GM18507 (cell line): ENCODE measurements at places on chromosomes 2 and 18.

- no peak for DNase-seq
Observed at GRCh38 chr2:58574873-58575272, 333.7 kb upstream of the FANCL start.

DNA sequence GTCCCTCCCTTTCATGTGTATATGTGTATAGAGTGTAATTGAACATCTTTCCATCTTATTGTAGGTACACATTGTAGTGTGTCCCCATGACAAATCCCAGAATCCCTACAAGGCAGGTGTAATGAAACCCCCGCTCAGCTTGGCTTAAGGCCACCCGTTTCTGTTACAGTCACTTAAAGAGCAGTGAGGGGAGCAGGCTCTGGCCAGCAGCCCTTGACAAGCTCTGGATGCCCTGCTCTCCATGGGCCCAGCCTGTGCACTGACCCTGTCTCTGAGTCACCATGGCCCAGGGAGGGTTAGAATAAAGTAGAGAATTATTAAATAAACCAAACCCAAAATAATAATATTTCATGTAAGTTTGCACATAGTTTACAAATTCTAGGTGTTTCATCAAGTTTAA, 17.2 kb upstream of the MAL start:
- no peak for DNase-seq

DNA sequence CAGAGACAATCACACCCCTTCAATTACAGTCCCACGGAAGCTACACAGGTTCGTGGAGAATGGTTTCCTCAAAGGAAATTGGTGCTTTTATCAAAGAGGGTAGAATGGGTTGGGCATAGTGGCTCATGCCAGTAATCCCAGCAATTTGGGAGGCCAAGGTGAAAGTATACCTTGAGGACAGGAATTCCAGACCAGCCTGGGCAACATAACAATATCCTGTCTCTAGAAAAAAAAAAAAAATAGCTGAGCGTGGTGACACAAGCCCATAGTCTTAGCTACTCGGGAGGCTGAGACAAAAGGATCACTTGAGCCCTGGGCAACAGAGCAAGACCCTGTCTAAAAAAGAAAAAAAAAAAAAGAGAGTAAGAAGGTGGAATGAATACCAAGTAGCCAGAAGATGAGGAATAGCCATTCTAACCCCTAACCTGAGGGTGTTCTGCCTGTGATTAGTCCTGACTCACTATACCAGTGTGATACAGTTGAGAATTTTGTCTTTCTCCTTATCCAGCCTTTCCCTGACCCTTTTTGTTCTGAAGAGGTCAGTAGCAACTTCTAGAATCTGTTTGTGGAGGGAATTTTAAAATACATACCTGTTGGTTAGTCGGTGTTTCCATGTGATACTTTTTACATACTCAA, 283.2 kb downstream of the MREG start:
- no peak for DNase-seq

GRCh38 chr2:217407362-217407761, 547.5 kb upstream of the TNP1 start:
- DNase-seq: no peak

DNA sequence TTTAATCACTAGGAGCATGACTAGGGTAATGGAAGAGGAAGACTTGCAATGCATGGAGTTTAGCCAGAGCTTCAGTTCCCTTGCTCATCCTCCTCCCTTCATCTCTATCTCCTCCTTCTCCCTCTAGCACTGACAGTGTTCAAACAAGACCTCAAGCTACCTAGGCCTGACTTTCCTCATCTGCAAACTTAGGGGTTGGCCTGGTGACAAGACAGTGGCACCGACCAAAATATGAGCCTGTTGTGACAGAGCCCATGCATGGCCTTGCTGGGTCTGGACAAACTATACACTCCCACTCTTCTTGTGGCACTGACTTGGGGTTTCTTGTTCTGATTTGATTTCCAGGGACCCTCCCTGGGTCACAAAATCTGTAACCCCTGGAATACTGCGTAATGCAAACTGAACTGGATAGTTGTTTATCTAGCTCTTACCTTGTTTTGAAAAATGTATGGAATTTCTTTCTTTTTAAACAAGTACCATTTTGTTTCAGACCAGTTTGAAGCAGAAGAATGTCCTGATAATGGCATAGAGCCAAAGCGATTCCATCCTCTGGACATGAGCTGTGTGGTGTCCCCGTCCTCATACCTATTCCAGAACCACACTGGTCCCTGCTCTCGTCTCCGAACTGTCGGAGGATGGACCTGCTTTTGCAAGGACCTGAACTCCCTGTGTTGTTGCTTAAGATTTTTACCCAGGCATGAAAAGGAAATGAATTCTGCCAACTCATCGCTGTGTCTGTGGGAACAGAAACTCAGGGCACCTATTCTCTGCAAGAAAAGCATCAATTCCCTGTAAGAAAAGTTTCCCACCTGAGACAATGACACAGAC, 33.4 kb upstream of the PPP4R1 start:
- no peak for DNase-seq

DNA sequence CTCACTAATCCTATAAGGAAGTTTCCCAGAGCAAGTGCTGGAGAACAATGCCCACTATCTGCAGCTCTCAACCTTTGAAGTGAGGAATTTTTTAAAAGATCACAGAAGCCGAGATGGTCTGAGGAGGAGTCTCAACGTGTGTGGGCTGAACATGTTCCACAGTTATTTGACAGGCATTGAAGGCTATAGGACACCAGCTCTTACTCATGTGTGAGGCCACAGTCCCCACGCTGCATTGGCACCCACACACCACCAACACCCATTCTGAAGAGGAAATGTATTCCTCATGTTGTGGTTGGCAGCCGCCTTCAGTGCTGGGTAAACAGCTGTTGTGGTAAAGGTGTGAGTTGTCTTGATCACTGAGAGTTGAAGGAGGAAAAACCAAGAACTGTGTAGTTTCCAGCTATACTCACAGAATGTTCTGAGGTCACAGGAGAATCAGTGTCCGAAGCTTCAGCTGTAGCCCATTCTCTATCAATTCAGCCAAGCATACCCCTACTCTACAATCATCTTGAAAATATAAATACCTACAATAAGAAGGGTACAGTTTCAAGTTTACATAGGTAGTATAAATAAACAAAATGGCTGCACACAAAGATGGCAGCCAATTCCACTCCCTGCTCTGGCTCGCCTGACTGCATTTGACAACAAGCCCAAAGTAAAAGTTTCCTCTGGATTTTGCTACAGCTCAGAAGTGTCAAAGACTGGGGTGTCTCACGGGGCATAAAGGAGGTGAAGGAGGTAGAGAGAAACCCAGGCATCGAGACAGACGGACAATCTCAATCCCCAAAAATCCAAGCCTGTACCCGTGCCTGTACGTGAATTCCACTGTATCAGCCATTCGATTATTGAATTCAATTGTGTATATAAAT, 12.1 kb downstream of the CD226 start:
- DNase-seq: no peak

DNA sequence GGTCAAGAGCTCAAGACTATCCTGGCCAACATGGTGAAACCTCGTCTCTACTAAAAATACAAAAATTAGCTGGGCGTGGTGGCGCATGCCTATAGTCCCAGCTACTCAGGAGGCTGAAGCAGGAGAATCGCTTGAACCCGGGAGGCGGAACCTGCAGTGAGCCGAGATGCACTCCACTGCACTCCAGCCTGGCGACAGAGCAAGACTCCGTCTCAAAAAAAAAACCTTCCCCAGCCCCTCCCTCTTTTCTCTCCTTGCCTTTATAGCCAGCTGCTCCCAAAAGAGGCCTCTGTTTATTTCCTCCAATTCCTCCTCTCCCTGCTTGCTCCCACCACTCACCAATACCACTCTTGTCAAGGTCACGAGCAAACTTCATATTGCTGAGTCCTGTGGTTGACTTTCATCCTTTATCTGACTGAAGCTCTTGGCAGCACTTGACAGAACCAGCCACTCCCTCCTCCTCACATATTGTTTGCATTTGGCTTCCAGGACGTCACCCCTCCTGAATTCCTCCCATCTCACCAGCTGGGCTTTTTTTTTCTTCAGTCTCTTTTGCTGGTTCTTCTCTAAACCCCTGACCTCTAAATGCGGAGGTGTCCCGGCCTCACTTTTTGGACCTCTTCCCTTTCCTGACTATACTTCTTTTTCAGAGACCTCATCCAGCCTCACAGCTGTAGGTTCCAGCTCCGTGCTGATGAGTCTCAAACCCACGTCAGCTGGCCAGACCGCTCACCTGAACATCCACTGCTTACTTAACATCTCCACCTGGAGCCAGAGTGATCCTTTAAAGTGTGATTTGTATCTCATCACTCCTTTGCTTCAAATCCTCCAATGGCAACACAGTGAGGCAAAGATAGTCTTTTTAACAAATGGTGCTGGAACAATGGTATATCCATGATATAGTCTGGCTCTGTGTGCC, 84.6 kb upstream of the CAB39 start:
- no peak for DNase-seq

- no peak for DNase-seq
Observed at GRCh38 chr2:173898178-173898668, 67.0 kb downstream of the SP3 start.

DNA sequence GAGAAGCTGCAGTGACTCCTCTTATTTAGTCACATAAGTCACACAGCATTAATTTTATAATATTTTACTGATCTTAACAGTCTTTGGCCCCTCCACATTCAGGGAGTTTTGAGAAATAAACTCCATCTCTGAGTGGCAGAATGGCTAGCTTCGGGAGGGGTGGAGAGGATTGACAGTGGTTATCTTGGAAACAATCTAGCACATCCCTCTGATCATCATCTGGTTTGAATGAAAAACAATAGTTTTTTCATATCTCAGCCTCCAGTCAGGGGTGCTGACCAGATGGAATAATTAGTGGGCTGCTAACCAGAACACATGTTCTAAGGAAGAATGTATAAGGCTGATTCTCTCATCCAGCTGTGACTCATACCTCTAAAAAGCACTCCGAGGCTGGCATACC, 477.5 kb downstream of the DPP10 start:
- no peak for DNase-seq

GRCh38 chr2:196891136-196891535, 35.4 kb downstream of the PGAP1 start:
- DNase-seq: no peak

GRCh38 chr2:143312441-143312840, 183.2 kb downstream of the ARHGAP15 start:
- no peak for DNase-seq

DNA sequence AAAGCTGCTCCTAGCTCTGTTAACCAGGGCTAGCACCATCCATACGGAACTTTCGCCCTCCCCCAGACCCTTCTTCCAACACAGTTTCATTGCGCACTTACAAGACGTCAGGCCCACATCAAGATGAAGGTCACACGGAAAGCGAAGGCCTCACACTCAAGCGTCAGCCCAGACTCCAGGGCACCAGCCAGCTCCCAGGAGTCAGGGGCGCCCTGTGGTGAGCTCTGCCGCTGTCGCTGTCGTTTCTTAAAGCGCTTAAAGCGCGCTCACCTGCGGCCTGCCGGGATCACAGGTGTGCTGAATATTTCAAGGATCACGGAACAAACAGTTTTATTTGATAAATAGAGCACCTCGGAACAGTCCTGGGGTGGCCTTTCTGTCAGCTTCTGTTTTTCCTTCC, 163.1 kb downstream of the CDH20 start:
- DNase-seq: no peak

GRCh38 chr18:21682371-21683051, 22.1 kb downstream of the ABHD3 start:
- peak; percentile 22 for DNase-seq

DNA sequence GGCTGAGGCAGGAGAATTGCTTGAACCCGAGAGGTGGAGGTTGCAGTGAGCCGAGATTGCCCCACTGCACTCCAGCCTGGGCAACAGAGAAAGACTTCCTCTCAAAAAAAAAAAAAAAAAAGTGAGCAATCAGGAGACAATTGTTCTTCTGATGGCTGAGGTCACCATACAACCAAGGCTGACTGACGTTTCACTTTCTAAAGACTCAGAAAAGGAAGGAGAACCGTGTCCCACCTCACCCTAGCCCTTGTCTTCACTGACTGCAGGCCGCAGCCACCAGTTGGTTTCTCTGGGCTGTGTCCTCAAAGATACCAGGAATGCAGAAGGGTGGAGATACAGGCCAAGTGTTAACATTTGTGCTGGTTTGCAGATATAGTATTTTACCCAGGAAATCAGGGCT, 7.7 kb upstream of the SLC35F6 start:
- no peak for DNase-seq

- DNase-seq: no peak
Observed at GRCh38 chr2:113240150-113240914, 38.4 kb downstream of the PAX8 start.

DNA sequence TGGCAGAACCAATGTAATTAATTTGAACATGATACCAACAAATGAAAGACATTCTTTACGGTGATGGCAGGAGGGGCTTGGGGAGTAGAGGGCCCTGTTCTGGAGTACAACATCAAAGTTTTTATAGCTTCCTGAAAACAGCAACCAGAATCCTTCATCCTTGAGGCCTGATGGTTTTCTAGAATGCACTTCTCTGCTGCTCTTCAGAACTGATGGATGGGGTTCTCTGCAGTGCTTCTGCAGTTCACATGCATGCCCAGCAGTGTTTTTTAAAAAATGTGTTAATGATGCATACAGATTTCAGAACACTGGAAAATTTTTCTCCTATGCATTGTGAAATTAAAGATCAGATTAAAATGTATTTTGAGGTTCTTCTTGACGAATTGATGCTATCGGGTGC, 2.5 kb downstream of the LTBP1 start:
- no peak for DNase-seq

- DNase-seq: no peak
Observed at GRCh38 chr2:148524519-148524919, 120.0 kb upstream of the EPC2 start.

GRCh38 chr18:35577045-35577848, 4.3 kb upstream of the GALNT1 start:
- peak; percentile 54 for DNase-seq

DNA sequence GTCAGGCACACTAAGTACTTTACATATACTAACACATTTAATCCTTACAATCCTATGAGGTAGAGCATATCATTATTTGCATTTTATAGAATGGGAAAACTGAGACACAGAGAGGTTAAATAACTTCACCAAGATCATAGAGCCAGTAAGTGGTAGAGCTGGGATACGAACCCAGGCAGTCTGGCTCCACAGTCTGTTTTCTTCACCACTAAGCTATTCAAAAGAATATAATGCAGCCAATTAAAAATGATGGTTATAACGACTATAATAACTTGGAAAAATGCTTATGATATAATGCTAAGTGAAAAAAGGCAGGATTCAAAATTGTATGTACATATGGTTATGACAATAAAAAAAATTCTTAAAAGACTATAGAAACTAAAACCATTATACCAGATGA, 7.3 kb downstream of the THOC1 start:
- no peak for DNase-seq

DNA sequence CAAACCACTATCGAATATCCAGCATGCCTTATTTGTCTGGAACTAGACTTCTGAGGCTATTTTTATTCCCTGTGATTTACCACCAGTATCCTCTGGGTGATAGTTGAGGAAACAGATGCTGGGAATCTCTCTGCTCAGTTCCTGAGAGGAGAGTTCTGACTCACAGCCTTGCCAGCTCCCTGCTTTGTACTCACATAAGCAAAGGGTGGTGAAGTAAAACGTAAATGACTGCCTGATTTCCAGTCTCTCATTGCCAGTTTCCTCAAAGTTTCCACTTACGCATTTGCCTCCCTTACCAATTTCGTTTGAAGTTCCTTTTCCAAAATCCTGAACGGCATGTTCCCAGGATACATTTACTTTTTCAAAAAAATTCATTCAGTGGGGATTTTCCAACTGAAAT, 69.2 kb upstream of the HNRNPA3 start:
- DNase-seq: no peak
